ENCODE measurements at places on chromosomes 11 and 22. TPM values are rescaled to one million over a fixed set of nuclear protein-coding genes. Genes with fewer than 3 reads are reported as not detected.

The TREH gene
- total RNA-seq = not detected

The MMP12 gene
- 0.04 TPM for total RNA-seq

The SMTNL1 gene
- total RNA-seq = not detected

The OR52E4 gene
- not detected for total RNA-seq

The CARD16 gene
- not detected for total RNA-seq

The ANO5 gene
- total RNA-seq = 1.9 TPM

The ZNF215 gene
- total RNA-seq = 0.91 TPM

The CD248 gene
- total RNA-seq = not detected

The LRRC10B gene
- 0.07 TPM for total RNA-seq

The TNRC6B gene
- 4.8 TPM for total RNA-seq

The LMNTD2 gene
- 2.4 TPM for total RNA-seq

The C11orf87 gene
- not detected for total RNA-seq

The LRRC74B gene
- not detected for total RNA-seq

The INS gene
- not detected for total RNA-seq

The OR5AS1 gene
- total RNA-seq = not detected

The TRIM49B gene
- not detected for total RNA-seq

The P2RY2 gene
- 11.5 TPM for total RNA-seq

The SLC43A3 gene
- total RNA-seq = 0.33 TPM

The NADSYN1 gene
- 43.9 TPM for total RNA-seq

The OR5D13 gene
- not detected for total RNA-seq

The ANGPTL5 gene
- total RNA-seq = 0.16 TPM

The PATE2 gene
- not detected for total RNA-seq

The SLC16A8 gene
- total RNA-seq = not detected

The HDAC10 gene
- 12.0 TPM for total RNA-seq

The ZBTB3 gene
- 1.9 TPM for total RNA-seq

The BTBD18 gene
- not detected for total RNA-seq

The NXPE4 gene
- not detected for total RNA-seq

The MOV10L1 gene
- 0.10 TPM for total RNA-seq

The RASGRP2 gene
- 1.8 TPM for total RNA-seq

The KRTAP5-11 gene
- not detected for total RNA-seq

The CHADL gene
- total RNA-seq = not detected

The BEST1 gene
- total RNA-seq = 5.6 TPM

The MS4A12 gene
- not detected for total RNA-seq

The OR51E2 gene
- not detected for total RNA-seq

The MMP20 gene
- not detected for total RNA-seq

The LRRC75B gene
- 7.4 TPM for total RNA-seq

The IL17REL gene
- 0.05 TPM for total RNA-seq

The RHBDD3 gene
- 24.4 TPM for total RNA-seq

The ROBO4 gene
- total RNA-seq = not detected

The SLC17A6 gene
- not detected for total RNA-seq

The TRPC6 gene
- 0.77 TPM for total RNA-seq

The KLHL35 gene
- 1.0 TPM for total RNA-seq

The MRGPRX3 gene
- total RNA-seq = 0.14 TPM

The ADM2 gene
- 0.60 TPM for total RNA-seq

The KRTAP5-8 gene
- not detected for total RNA-seq

The SCN3B gene
- 0.13 TPM for total RNA-seq

The SLCO2B1 gene
- 3.4 TPM for total RNA-seq

The TRIM51 gene
- total RNA-seq = not detected

The CASP5 gene
- not detected for total RNA-seq

The PTPRJ gene
- 79.8 TPM for total RNA-seq

The BAIAP2L2 gene
- total RNA-seq = 8.3 TPM

The SGSM1 gene
- total RNA-seq = 1.1 TPM

The C1QTNF5 gene
- 0.08 TPM for total RNA-seq

The VPS51 gene
- total RNA-seq = 58.1 TPM

The OR52A1 gene
- not detected for total RNA-seq

The IGF2 gene
- total RNA-seq = 2.8 TPM
